HuH-7.5 (cell line): ENCODE measurements at places on chromosomes 16 and 17.

- no peak for DNase-seq
These were observed 885.7 kb upstream of the CDH8 start for GRCh38 chr16:62921904-62922303.

DNA sequence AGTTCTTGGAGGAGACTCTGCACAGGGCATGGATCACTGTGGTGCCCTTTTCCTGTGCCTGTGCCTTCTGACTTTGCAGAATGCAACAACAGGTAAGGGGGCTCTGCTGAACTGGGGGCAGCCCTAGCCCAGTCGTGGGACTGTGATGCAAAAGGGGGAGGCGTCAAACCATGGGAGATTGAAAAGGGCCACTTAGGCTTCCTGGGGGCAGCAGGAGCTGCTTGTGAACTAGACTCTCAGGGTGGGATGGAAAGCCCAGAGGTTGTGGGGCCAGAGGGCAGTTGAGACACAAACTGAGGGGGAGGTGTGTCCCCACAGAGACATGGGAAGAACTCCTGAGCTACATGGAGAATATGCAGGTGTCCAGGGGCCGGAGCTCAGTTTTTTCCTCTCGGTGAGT is 19.6 kb downstream of the ADGRG5 start:
- no peak for DNase-seq

- DNase-seq = peak; percentile 88
These were observed 38.6 kb upstream of the FA2H start for GRCh38 chr16:74813109-74813641.

- no peak for DNase-seq
These were observed 30.1 kb upstream of the GAA start for GRCh38 chr17:80071116-80071841.

- DNase-seq = no peak
These were observed 43.2 kb downstream of the GOSR1 start for GRCh38 chr17:30520436-30520835.

GRCh38 chr17:68906638-68907037 is 48.6 kb downstream of the ABCA8 start:
- DNase-seq = no peak

DNA sequence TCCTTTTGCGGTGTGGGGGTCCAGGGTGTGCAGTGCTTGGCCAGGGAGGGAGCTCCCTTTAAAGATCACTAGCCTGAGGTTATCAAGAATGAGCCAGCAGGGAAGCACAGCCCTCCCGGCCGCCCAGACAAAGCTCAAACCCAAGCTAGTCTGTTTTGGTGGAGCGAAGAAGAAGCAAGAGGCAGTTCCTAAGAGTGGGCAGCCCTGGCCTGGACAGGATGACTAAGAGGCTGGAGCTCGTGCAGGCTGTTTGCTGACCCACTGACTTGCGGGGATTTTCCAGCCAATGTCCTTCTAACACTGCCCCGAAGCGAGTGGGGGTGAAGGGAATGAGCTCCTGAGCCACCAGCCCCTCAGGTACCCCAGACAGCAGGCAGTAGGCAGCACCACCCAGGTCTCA is 134.4 kb downstream of the COPRS start:
- no peak for DNase-seq

DNA sequence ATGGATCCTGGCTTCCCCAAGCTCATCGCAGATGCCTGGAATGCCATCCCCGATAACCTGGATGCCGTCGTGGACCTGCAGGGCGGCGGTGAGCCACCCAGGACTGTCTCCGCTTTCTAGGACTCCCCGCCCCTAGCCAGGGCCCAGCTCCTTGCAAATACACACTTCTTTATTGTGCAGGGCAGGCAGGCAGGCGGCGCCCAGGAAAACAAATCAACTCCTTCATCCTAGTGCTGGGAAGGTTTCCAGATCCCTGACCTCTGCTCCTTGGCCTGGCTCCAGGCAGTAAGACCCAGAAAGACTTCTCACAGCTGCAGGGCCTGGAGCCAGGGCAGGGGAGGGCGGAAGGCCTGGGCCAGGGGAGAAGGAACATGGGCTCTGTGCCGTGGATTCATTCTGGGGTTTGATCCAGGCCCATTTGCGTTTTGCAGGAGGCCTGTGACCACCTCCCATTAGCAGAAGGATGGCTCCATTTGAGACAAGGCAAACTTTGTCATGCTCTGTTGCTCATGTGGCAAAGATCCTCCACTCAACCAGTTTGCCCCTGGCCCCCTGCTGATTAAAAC is 6.0 kb upstream of the LPCAT2 start:
- no peak for DNase-seq

DNA sequence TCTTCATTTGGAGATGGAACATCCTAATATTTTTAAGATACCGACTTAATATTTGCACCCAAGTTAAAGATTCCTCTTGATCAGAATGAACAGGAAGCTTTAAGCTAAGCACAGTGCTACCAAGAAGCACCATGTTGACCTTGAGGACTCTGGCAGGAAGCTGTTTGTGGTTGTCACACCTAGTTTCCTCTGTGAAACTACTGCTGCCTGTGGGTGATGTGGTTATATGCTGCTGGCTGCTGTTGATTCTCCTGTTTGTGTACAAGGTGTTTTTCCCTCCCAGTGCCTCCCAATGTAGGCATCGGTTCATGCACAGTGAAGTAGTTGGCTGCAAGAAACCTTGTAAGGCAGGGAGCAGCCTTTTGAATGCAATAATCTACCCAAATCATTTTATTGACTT is 23.4 kb downstream of the RBL2 start:
- DNase-seq = no peak

DNA sequence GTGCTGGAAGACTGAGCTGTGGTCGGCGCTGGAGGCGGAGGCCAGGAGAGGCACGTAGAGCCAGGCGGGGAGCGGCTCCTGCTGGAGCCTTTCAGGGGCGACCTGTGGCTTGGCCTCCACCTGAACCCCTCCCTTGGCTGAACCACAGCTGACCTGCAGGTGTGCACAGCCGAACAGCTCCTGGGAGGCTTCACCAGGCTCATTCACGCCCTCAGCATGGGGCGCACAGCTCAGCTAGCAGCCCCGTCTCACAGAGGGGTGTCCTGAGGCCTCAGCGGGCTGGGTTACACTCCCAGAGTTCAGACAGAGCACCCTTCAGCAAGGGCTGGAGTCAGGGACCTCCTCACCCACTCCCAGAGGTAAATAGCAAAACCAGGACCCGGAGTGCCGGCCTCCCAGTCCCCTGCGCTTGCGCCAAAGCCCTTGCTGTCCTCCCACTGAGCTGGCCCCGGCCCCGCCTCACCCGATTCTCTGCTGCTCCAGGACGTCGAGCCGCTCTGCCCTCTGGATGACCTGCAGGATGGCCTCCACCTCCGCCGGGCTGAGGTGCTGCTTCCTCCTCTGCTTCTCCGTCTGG is 31.7 kb downstream of the RPH3AL start:
- DNase-seq = no peak

- no peak for DNase-seq
These were observed 3.3 kb upstream of the BRD7 start for GRCh38 chr16:50371936-50372595.

DNA sequence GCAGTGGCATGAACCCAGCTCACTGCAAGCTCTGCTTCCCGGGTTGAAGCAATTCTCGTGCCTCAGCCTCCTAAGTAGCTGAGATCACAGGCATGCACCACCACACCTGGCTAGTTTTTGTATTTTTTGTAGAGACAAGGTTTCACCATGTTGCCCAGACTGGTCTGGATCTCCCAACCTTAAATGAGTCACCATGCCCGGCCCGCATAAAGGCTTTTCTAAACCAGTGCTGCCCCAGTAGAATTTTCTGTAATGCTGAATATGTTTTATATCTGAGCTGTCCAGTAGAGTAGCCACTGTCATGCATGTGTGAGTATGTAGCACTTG is 36.9 kb upstream of the WSB1 start:
- no peak for DNase-seq

DNA sequence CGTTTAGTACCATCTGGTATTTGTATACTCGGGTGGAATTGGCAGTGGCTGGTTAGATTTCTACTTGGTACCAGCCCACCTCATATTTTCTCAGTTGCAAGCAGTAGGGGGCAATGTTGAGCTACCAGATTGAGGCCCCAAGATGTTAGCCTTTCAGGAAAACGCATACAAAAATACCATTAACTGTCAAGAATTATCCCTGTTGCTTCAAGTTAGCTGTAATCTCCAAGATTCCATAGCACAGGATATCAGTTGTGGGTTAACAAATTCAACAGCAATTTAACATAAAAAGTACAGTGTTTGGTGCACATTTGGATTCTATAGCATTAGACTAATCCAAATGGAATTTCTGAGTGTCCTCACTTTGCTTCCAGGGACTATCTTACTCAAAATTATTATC is 188.2 kb downstream of the FTO start:
- no peak for DNase-seq

GRCh38 chr17:50322271-50322670 is 23.7 kb upstream of the XYLT2 start:
- DNase-seq = no peak

DNA sequence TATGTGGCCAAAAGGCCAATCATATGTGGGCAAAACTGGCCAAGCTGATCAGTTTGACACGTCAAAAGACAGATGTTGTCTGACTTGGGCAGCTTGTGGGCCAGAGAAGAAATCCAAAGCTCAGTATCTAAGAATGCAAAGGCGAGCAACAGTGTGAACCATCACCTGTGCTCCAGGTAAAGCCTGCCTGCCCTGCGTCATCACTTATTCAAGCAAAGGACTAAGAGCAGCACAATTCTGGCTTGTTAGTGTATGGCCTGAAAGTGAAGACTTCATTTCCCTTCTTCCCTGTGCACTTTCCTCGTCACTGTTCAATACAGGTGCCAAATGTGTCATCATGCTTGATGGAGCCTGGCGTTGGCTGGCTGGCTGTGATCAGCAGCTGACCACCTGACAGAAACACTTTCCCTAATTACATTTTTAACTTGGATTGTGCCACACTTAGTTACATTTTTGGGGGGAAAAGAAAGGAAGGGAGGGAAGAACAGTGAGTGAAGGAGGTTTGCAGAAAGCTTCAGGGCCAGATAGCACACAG is 4.7 kb downstream of the FAM20A start:
- no peak for DNase-seq

DNA sequence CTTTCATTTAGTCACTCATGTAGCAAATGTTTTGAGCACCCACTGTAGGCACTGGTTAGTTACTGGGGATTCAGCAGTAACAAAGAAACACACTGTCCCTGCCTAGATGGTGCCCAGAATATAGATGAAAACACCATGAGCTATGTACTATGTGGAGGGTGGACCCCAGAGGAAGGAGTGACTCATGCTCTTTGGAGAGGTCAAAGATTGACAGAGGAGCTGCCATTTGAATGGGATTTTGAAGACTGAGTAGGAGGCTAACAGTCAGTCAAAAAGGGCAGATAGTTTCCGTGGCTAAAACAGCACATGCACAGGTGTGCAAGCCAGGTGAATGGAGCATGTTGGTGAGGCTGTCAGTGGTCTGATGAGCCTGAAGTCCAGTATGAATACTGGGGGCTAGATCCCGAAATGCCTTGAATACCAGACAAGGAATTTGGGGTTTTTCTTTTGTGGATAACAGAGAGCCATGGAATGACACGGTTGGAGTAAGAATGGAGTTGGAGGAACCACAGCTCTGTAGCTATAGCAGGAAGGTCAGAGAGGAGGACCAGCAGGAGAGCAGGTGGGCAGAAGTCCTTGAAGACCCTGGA is 6.1 kb downstream of the IL21R start:
- DNase-seq = no peak

DNA sequence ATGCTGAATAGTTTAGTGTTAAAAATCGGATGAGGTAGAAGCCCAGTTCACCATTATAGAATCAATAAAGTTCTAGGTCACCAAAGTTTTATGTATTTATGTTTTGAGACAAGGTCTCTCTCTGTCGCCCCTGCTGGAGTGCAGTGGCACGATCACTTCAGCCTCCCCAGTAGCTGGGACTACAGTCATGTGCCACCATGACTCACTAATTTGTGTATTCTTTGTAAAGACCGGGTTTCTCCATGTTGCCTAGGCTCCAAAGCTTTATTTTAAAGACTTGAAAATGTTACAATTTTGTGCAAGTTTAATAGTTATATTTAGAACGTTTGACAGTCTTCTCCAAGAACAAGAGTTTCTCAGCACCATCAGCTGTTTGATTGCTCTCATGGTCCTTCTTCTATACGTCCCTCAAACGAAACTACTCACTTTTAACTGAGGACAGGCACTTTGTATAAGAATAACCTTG is 32.1 kb downstream of the NDE1 start:
- peak; percentile 35 for DNase-seq

DNA sequence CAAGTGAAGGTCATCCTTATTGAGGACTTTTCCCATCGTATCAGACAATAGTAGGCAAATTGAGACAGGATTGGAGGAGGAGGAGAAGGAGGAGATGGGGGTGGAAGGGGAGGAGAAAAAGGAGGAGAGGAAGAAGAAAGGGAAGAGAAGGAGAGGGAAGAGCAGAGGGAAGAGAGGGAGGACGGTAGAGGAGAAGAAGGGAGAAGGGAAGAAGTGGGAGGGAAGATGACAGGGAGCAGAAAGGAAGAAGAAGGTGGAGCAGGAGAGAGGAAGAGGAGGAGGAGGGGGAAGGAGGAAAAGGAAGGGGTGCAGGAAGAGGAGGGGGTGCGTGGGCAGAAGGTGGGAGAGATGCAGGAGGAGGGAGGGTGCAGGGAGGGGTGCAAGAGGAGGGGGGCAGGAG is 26.0 kb downstream of the ABCC6 start:
- no peak for DNase-seq

DNA sequence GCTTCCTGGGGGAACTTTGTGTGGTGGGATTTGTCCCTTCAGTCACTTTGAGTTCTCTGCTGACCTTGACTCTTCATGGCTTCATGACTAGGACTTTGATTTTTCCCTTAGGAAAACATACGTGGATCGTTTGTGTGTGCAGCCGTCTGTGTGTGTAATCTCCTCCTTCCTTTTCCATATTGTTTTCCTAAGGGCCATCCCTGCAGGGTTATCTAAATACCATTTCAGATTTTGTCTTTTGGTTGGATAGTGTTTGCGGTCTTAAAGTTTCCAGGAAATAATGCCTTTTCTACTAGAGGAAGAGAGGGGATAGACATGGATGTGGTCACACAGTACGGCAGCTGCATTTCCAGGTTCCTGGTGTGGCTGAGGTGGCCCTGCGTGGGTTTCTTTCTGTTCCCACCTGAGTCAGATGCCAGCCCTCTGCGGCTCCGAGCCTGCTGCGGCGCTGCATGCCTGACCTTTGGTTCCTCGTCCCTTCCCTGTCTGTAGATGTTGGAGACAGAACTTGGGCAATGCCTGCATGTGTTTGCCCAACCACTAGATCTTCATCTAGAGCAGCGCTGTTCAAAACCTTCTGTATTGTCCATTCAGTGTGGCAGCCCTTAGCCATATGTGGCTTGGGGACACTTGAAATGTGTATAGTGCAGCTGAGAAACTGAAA is 72.0 kb upstream of the LGALS9 start:
- DNase-seq = peak; percentile 68

DNA sequence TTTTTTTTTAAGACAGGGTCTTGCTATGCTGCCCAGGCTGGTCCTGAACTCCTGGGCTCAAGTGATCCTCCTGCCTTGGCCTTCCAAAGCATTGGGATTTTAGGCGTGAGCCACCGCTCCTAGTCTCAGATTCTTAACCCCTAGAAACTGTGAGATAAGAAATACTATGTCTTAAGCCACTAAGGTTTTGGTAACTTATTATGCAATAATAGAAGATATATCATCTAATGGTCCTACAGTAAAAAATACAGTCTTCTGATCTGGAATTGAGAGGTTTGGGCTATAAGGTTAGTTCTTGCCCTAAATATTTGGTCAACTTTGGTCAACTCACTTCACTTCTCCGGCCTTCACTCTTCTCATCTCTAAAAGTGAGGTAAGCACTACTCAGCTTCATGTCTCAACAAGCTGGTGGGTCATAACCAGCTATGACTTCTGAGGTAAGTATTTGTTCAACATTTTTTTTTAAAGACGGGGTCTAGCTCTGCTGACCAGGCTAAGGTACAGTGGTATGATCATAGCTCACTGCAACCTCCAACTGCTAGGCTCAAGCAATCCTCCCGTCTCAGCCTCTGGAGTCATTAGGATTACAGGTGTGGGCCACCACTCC is 14.7 kb downstream of the RAD51D start:
- DNase-seq = no peak
